Progenitor cell of endocrine pancreas (in vitro differentiated cells): ENCODE measurements at places on chromosomes 6 and 20.
A peak's percentile ranks its signal among the peaks of the same experiment; 100 is the strongest.

DNA sequence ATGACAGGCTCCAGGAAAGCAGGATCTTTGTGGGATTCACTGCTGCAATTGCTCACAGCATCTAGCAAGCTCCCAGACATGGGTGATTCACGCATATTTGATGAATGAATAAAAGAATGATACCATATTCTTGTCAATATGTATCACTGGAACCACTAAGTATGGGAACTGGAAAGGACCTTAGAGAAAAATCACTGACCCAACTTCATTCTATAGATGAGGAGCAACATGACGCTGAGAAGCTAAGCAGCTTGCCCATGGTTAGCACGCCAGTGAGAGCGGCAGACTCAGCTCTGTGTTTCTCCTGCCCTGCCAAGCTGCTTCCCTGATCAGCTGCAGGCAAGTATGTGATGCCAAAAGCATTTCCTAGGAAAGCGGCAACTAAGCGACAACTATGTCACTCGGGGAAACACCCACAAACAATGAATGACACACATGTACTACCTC is 66.8 kb downstream of the PPP1R3G start:
- DNase-seq: no peak

- peak; percentile 72 for DNase-seq
Observed at GRCh38 chr6:6676910-6677441, 88.5 kb downstream of the LY86 start.

DNA sequence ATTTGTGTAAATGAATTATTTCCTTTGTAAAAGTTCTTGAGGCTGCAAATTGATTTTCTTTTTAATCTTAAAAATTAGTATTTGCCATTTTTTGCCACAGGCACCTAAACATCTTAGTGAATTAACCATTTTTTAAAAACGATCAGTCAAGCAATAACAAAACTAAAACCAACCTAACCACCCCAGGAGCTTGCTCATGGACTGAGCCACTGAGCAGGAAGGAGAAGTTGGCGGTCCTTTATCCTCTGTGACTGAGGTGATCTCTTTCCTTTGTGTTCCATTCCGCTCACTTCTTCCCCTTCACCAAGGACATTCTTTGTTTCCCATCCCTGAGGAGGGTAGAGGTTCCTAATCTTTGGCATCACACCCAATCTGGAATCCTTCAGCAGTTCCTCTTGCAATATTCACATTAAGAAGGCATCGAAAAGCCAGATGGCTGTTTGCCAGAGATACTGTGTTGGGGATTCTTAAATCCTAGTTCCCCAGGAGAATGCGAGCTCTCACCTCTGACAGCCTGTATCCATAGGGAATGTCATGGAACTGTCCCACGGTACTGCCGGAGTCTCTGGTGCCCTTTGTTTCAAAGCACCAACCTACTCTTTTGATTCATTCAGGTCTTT is 30.5 kb downstream of the RPRD1B start:
- DNase-seq: no peak

GRCh38 chr20:37235065-37235464 is 26.5 kb downstream of the GHRH start:
- DNase-seq: no peak

DNA sequence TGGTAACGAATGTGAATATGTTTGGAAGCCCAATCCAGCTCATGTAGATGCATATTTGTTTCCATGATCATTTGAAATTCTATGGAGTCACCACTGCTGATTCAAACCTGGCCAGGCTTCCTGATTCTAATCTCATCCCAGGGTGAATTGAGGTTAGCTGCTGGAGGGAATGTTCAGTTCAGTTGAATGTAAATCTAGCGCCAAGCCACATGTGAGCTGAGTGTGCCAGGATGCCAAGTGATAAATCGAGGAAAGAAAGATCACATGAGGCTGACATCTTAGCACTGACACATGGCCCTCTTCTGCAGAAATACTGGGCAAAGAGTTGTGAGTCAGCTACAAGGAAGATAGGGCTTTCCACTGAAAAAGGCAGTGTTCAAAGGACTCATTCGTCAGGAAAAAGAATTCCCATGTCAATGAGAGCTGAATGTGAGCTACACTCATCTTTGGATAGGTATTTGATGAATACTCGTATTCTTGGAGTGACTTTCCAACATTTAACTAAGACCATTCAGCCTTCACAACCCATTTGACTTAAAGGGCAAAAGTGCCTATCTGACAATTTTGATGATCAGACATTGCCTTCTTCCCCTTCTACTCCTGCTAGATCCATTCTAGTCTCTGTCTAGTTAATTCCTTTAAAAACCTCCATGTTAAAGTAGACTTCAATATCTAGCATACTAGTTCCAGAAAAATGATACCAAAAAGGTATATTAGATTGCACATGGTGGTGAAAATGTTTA is 172.1 kb downstream of the MTFR2 start:
- DNase-seq: no peak

DNA sequence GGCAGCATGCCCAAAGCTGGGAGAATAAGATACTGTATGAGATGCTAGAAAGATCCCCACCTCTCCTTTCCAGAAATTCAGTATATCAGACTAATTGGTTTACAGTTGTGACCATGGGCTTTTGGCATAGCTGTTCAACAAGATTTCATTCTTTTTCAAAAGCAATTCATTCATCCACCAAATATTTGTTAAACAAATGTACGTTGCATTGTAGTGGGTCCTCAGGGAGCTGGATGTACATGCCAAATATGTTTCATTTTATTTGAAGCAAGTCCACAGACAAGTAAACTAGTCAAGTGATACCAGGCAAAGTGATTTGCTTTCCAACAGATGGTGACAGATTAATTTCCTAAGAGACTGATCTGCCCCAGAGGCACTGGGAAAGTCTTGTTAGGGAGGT is 85.8 kb upstream of the ESR1 start:
- DNase-seq: no peak

DNA sequence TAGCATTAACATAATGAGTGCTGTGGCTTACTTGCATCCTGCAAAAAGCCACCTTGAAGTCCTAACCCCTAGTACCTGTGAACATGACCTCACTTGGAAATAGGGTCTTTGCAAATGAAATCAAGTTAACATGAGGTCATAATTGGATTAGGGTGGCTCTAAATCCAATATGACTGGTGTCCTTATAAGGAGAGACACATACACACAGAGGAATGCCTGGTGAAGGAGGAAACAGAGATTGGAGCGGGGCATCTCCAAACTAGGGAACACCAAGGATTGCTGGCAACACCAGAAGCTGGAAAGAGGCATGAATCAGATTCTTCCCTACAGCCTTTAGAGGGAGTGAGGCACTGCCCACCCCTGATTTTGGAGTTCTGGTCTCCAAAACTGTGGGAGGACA is 17.6 kb upstream of the RPS6KA2 start:
- no peak for DNase-seq

DNA sequence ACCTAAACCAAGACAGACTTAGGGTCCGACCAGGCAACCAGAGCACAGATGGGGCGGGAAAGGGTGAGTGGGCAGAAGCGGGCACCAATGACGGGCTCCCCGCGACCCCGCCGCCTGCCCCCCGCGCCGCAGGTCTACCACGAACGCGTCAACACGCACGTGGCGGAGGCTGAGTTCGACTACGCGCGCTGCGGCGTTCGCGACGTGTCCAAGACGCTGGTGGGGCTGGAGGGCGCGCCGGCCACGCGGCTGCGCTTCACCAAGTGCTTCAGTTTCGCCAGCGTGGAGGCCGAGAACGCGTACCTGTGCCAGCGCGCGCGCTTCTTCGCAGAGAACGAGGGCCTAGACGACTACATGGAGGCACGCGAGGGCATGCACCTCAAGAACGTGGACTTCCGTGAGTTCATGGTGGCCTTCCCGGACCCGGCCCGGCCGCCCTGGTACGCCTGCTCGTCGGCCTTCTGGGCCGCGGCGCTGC is 5.1 kb downstream of the TMEM151B start:
- DNase-seq: no peak

DNA sequence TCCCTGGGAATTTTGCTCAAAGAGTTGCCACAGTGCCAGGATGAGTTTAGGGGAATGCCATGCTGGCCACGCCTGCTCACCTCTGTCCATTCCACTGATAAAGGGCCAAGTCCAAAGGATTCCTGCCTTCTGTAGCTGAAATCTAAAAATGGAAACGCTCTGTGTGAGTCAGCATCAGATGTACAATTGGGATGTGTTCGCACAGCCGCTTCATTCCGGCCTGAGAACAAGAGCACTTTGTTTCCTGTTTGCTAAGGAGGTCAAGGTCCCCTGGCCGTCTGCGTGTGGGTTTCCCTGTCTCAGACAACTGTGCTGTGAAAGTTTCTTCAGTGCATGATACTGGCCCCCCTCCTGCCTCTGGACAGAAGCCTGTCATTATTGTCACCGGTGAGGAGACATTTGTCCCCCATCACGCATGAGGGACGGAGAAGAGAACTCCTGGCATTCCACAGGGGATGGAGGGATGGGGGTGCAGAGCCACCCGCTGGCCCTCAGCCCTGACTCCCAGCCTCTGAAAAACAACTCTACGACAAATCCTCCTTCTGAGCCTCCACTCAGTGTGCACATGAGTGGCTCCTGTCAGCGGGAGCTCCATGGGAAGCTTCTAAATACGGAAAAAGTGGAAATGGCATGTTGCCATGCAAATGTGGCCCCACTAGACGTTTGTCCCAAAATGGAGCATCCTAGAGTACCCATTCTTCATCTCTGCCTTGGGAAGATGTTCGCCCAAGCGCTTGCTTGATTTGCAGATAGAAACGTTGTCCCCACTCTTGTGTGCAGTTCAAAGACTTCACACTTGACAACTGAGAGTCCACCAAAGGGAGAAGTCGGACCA is 143.5 kb upstream of the AFDN start:
- no peak for DNase-seq

- no peak for DNase-seq
Observed at GRCh38 chr20:4111440-4112411, 96.4 kb upstream of the RNF24 start.

GRCh38 chr20:15440049-15440820 is 1102.8 kb upstream of the FLRT3 start:
- no peak for DNase-seq

DNA sequence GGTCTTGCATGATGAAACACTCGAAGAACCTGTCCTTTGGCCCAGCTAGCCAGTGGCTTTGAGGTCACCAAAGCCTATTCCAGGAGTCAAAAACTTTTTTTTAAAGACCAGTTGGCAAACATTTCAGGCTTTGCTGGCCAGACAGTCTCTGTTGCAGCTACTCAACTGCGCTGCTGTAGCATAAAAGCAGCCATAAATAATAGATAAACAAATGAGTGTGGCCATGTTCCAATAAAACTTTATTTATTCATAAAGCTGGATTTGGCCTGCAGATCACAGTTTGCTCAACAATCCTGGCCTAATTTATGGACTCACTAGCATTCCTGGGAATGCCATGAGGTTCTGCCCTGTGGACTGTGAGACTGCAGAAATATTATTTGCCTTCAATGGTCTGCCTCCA is 68.8 kb upstream of the LTV1 start:
- no peak for DNase-seq

DNA sequence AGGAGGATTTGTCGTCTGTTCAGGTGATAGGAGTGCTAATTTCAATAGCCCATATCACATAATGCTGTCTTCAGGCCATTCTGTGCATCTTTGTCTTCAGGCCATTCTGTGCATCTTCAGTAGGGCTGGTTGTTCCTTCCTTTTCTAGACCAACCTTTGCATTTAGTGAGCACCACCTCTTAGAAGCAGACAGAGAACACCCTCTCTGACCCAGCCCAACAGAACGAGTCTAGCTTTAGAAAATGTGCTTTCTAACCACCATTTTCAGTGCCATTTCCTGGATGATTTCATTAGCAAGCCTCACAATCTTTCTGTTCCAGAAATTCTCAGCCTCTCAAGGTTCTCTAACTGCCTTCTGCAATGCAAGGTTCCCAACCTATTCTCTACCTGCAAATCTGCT is 215.3 kb upstream of the KCNQ5 start:
- DNase-seq: no peak

DNA sequence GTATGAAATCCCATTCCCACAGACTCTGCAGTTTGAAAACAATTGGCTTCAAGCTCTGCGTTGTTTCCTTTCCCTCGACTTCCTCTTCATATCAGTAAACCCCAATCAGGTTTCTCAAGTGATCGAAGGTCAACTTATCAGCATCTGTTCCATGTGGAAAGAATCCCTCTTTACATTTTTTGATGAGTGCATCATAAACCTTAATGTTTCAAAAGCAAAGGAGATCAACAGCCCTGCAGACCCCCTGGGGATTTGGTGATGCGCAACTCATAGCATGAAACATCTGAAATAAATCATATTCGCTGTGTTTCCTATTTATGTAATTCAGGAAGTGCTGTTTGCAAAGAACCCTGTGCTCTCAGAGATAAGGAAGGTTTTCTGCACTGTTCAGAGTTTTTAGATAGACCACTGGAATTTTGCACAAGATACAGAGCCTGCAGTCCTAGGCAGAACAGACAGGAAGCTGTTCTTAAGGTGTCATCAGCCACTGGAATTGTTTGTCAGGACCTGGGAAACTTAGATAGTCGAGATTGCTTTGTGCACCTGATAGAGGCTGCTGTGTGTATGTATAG is 216.0 kb downstream of the HIVEP2 start:
- DNase-seq: no peak

- DNase-seq: no peak
Observed at GRCh38 chr20:51467956-51468626, 74.4 kb downstream of the NFATC2 start.

DNA sequence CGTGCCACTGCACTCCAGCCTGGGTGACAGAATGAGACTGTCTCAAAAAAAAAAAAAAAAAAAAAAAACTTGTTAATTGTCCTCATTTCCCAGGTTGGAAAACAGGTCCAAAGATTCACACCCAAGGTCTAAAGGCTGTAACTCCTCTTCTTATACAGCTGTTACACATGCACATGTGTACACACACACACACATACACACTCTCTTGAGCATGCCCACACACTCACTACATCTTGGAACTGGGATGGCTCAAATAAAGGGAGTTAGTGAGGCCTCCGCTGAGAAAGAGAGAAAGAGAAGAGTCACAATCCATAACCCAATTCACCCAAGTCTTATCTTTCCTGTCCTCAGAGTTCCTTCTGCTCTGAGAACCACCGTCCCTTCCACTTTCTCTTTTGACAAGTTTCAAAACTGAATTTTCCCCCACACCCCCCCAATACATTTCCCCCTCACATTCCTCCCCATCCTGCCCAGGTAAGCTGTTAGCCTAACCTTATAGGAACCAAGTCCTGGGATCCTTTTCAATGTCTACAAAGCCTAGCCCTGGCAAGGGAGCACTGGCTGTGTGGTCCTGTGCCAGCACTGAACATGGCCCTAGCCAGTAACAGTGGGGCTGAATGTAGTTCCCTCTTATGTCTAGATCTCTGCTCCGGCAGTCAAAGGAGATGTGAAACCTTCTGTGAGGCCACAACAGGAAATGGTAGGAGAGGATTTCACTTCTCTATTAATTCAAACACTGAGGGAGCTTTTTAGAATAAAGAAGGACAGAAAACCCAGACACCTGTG is 3.2 kb upstream of the HLA-DMB start:
- DNase-seq: no peak

GRCh38 chr20:3251806-3252205 is 12.8 kb upstream of the SLC4A11 start:
- DNase-seq: no peak
